ENCODE measurements at places on chromosomes 13 and 19.

- no peak for DNase-seq
Observed at GRCh38 chr13:38346764-38347163, 2.9 kb upstream of the UFM1 start.

GRCh38 chr13:20782116-20782708 lies 8.5 kb upstream of the EEF1AKMT1 start:
- no peak for DNase-seq

GRCh38 chr19:1754636-1755466 lies 1.5 kb downstream of the ONECUT3 start:
- no peak for DNase-seq

- no peak for DNase-seq
Observed at GRCh38 chr19:16383584-16384161, 59.0 kb downstream of the KLF2 start.

DNA sequence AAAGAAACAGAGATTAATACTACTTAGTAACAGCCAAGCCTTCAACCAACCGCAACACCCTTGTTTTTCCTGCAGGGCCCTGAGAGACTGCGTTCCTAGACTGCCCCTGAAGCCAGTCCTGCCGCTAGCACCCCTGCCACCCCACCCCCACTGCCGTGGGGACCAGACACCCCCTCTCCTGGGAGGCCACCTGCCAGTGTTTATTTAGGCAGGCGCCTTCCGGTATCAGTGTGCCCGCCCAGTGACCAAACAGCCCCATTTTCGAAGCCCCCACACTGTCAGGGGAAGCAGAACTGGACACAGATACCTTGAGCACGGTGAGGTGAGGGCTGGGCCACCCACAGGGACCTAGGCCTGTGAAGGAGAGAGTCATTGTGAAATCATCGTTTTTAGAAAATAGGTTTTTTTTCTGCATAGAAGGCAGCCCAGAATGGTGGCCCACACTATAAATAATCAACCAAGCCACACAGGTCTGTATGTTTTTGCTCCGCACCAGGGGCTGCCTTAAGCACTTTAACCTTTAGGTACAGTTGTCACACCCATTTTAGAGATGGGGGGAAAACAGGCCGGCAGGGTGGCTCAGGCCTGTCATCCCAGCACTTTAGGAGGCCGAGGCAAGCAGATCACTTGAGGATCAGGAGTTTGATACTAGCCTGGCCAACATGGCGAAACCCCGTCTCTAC lies 3.5 kb upstream of the TLE5 start:
- DNase-seq, result no peak

Data from DND-41 (cell line).